Retinal pigment epithelial cell (primary cell): ENCODE measurements at places on chromosomes 3 and 15.

DNA sequence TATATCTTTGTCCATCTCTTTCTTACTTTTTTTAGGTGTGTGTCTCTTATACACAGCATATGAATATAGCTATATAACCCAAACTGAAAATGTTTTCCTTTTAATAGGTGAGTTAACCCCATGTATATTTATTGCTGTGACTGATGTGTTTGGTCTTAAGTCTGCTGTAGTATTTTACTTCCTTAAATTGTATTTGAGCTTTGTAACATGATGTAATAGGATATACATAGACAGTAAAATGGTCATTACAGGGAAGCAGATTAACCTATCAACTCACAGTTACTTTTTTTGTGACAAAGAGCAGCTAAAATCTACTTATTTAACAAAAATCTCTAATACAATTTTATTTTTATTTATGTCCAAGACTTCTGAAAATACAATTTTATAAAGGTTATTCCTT, 51.8 kb upstream of the CDAN1 start:
- DNase-seq, result no peak

GRCh38 chr3:180199417-180199995, 162.8 kb upstream of the PEX5L start:
- DNase-seq, result no peak

GRCh38 chr3:38136393-38136776, 542 bp downstream of the ACAA1 start:
- no peak for DNase-seq

- DNase-seq, result no peak
Measured at GRCh38 chr15:25909806-25910205, 46.7 kb upstream of the ATP10A start.

- DNase-seq, result no peak
Measured at GRCh38 chr15:83716605-83717004, 62.7 kb downstream of the ADAMTSL3 start.

- DNase-seq, result no peak
Measured at GRCh38 chr15:25733036-25733855, 129.9 kb downstream of the ATP10A start.

DNA sequence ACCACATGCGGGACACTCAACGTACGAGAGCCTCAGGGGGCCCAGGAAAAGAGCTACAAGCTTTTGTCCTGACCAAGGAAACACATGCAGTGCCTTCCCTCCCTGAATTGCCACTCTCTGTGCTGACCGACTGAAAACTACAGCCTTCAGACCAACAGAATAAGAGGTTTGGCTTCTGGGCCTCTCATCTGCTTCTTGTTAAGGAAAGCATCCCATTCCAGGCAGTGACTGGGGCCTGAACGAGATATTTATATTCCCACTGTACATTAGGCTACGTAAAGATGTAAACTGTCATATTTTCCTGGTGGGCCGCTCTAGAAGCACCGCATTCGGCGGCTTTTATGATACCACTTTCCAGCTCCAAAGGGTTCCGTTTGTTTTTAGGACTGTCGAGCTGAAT, 208.9 kb upstream of the TPM1 start:
- DNase-seq, result no peak
